Substantia nigra (tissue), 51 donors: ENCODE measurements at places on chromosomes 16 and 17.

DNA sequence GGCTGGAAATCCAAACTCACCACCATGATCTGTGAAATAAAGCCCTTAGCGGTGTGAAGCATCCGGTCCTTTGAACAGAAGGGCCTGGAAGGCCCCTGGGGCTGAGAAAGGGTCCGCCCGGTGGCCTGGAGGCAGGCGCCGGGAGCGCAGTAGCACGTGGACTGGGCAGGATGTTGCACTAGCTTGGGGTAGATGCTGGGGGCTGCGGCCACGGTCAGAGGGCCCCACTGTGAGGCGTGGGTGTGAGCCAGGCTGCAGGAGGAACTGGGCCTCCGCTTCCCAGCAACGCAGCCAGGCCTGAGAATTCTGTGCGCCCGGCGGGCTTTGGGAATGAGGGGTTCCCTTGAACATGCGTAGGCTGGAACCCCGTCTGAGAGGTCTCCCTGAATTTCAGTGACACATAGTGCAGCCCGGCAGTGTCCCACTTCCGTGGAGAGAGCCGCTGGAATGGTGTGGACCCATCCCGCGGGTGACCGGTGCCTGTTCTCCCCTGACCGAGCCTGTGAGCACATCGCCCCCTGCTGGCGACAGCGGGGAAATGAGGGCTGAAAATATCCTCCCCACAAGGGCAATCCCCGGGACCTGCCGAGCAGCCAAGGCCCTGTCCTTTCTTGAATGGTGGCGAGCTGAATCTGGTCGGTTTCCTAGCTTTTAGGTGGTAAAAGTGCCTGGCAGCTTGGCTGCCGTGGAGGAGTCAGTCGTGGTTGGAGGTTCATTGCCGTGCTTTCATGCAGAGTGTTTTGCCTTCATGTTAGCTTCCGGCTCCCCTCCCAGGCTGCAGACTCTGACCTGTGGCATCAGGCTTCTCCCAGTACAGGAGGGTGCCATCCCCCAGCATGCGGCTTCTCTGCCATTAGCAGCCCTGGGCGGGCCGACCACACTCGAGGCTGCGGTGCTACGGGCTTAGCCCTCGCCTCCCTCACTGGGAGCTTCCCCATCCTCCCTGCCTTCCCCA is 43.8 kb downstream of the DNAJA2 start:
- peak; percentile 72 for DNase-seq

DNA sequence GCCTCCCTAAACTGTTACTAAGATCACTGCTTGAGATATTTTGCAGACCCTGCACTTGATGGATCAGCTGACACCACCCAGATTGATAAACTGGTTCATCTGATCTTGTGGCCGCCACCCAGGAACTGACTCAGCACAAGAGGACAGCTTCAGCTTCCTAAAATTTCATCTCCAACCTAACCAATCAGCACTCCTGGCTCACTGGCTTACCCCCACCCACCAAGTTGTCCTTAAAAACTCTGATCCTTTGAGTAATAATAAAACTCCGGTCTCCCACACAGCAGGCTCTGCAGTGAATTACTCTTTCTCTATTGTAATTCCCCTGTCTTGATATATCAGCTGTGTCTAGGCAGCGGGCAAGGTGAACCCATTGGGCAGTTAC is 174.8 kb downstream of the UTP18 start:
- no peak for DNase-seq

- no peak for DNase-seq
Observed at GRCh38 chr17:68892193-68892592, 63.0 kb downstream of the ABCA8 start.

- DNase-seq, result no peak
Observed at GRCh38 chr17:8781776-8782175, 17.4 kb downstream of the MFSD6L start.

- peak; percentile 3 for DNase-seq
Observed at GRCh38 chr17:64441772-64442540, 7.0 kb upstream of the MILR1 start.

DNA sequence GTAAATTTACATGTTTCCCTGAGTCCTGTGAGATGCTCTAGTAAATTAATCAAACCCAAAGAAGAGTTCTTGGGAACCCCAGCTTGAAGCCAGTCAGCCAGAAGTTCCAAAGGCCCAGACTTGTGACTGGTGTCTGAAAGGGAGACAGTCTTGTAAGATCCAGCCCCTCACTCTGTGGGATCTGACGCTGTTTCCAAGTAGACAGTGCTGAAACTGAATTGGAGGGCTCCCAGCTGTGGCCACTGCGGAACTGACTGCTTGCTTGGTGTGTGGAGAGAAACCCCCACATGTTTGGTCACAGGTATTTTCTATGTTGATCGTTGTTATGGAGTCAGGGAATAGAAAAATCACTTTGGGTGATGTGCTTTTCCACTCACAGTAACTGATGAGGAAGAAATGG is 5.5 kb upstream of the CDRT4 start:
- no peak for DNase-seq

DNA sequence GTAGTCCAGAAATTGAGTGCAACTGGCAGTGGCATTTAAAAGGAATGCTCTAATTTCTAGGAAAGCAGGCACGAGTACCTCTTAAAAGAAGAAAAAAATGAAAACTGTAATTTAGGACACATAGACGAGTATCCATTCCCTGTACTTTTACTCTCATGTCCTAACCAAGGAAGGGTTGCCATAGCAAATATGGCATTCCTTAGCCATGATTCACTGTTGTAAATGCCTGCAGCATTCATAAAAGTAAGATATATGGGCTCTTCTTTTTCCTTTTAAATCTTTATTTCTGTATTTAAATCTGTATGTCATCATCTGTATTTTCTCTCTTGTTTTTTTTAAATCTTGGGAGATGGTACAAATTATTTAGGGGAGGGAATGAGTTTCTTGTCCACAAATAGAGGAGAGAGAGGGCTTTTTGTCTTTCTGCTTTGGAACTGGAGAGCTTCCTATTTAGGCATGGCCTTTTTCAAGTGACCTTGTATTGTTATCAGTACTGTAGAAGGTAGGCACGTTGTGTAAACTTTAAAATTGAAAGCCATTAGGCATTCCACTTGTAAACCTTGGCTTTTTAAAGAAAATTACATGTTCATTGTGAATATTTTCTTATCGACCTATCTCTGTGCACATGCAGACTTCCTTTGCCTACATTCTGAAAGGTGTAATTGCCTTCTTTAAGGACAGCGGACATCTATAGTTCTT is 50.0 kb downstream of the TENT4B start:
- DNase-seq, result no peak

DNA sequence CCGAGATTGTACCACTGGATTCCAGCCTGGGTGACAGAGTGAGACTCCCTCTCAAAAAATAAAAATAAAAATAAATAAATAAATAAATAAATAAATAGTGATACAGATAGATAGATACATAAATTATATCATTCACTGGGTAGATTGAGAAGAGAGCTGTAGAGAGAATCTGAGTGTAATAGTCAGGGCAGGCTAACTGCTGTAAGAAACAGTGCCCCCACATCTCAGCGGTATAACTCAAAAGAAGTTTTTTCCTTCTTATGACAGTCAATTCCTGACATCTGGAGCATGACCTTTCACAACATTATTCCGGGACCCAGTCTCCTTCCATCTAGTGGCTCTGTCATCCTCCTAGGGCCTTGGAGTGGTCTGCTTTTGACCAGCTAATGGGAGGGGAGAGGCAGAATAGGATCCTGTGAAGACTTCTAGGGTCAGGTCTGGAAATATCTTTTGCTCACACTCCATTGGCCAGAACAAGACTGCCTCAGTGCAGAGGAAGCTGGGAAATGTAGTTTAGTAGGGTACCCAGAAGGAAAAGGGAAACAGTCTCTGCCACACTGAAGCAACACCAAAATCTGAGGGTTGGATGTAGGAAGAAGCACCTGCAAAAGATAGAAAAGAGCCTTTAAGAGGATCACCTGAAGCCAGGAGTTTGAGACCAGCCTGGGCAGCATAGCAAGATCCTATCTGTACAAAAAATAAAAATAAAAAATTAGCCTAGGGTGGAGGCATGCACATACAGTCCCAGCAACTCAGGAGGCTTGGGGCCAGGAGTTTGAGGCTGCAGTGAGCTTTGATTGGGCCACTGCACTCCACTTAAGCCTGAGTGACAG is 3.0 kb upstream of the QPRT start:
- no peak for DNase-seq

DNA sequence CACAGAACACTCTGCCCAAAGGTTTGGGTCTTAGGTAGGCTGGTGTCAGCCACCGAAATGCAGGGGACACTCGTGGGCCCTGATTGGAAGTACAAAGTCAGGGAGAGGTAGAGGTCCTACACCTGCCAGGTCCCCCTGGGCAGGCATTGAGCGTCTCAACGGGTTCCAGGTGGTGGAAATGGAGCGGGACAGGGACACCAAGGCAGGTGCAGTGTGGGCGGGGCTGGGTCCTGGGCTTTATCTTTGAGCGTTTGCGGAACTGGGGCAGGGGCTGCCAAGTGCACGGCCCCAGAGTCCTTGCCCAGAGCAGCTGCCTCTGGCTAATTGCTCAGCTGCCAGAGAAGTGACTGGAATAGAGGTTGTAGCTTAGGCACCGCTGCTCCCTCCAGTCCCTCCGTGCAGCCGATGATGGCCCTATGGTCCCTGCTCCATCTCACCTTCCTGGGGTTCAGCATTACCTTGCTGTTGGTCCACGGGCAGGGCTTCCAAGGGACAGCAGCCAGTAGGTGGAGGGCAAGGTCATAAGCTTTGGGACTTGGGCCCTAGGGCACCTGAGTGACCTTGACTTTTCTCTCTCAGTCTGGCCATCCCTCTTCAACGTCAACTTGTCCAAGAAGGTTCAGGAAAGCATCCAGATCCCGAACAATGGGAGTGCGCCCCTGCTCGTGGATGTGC is at the start of gene ZACN:
TSS of gene ZACN (plus strand) at position 323 of the 675 bp plus-strand sequence. CDS start at position 406, 83 bp downstream.
- no peak for DNase-seq

GRCh38 chr16:61024180-61024900 is 1011.9 kb downstream of the CDH8 start:
- DNase-seq, result no peak

DNA sequence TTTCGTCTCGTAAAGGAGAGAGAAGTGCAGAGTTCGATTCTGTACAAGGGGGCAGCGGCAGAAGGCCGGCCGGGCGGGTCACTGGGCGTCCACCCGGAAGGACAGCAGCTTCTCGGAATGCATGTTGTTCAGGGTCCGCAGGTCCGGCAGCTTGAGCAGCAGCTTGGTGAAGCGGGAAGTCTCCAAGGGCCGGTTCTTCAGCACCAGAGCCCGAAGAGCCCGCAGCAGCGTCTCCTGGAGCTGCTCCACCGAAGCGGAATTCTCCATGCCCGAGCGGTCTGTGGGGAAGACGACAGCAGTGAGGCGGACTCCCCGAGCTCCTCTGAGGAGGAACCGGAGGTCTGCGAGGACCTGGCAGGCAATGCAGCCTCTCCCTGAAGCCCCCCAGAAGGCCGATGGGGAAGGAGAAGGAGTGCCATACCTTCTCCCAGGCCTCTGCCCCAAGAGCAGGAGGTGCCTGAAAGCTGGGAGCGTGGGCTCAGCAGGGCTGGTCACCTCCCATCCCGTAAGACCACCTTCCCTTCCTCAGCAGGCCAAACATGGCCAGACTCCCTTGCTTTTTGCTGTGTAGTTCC is 7.3 kb downstream of the NR1D1 start:
- no peak for DNase-seq

DNA sequence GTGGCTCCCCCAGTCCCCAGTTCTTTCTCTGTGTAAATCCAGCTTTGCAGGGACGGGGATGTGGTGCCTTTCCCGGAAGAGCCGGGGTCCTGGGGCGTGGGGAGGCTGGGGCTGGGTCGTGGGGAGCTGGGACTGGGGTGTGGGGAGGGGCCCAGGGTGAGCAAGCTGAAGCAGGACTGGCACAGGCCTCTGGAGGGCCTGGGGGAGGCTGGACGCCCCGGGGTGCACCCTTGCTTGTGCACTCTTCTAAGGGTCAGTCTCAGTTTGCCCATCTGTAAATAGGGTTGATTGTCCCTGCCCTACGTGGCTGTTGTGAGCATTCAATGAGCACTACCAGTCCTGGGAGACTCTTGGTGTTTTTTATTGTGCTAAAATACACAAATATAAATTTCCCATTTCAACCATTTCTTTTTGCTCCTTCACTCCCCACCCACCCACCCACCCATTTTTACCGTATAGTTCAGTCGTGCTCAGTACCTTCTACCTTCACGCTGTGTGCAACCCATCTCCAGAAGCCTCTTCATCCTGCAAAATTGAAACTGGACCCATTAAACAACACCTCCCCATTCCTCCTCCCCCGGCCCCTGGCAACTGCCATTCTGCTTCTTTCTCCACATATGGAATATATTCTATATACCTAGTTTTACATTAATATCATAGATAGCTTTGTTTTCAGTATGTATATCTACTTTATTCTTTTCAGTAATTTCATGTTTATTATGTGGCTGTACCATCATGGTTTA is 7.8 kb upstream of the TBC1D3B start:
- DNase-seq, result no peak

GRCh38 chr17:48490451-48490892 is 40.3 kb downstream of the HOXB1 start:
- DNase-seq, result no peak

- DNase-seq, result no peak
Observed at GRCh38 chr17:81287741-81288430, 7.2 kb downstream of the SLC38A10 start.

- DNase-seq, result no peak
Observed at GRCh38 chr17:59047616-59048015, 59.1 kb downstream of the TRIM37 start.

DNA sequence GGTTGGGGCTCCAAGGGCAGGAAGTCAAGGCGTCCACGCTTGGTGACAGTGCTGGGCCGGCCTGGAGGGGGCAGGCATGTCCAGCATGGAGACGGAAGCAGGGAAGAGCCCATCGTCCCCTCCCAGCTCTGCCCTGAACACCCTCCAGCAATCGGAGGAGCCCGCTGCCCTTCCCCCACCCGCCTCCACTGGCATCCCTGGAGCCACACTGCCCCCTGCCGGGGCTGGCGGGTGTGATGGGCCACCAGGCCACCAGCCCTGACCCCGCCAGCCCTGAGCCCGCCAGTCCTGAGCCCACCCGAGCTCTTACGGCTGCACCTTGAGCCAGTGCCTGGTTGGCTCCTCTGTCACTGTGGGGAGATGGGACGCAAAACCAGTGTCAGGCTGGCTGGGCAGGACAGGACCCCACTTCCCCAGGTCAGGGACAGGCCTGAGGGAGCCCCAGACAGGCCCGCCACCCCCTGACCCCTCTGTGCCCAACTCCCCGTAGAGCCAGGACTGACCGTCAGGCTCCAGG is 4.1 kb upstream of the CDH15 start:
- peak; percentile 72 for DNase-seq

DNA sequence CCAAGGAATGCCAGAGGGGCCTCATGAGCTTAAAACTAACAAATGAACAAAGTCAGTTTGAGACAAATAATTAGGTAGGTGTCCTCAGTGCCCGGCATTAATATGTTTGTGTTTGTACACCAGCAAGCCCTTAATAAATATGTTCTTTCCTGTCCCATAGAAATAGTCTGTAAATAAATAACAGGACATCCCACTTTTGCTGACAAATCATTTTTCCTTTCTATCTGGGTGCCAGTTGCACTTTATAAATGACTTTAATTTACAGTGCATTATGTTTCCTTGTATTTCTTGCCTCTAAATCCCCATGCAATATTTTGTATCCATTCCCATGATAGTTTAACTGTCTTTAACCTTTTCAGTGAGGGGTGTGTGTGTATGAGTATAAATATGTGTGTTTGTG is 170.3 kb downstream of the CBLN1 start:
- no peak for DNase-seq
